Right renal cortex interstitium (tissue), 3 donors: ENCODE measurements at places on chromosomes 7 and 10.

DNA sequence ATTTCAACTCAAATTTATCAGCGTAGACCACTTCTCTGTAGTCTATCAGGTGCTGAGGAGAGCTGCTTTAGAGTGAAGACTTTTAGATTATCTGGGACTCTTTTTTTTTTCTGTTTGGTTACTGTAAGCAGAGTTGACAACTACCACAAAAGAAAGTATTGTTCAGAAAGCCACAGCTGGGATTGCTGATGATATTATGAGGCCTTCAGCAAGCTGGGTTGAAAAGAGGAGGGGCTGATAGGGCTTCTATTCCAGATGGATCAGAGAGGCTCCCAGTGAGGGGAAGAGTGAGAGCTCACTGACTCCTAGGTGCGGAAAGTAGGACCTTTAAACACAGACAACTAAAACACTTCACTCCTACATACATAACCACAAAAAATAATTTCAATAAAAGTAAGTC lies 188.5 kb upstream of the FERD3L start:
- no peak for DNase-seq

DNA sequence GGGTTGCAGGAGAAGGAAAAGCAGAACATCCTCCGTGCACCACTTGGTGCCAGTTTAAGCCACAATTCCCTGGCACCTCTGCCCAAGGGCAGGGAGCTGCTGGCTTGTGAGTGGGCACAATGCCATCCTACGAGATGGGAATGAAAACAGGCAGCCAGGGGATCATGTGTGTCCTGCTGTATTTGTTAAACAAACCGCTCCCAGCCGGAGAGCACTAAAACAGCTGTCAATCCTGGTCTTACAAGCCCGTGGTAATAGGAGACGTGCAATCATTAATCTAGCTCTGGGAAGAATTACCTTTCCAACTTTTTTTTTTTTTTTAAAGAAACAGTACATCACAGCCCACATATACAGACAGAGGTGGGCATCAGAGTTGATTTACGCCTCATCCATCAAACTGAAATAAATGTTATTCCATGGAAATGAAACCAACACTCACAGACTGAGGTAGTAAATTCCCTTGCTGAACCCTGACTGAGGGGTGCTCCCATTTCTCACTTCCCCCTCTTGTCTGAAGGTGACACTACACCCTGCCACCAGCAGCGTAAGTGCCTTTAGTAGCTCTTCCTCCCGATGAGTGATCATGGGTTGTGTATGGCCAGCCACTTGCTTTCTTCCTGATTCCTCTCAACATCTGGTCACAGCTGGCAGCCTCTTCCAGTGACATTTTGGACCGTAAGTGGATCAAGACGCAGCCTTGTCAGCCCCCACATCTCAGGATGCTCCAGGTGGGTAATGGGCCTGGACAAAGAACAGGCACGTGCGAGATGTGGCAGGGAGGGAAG lies 143.8 kb downstream of the TEX36 start:
- no peak for DNase-seq

DNA sequence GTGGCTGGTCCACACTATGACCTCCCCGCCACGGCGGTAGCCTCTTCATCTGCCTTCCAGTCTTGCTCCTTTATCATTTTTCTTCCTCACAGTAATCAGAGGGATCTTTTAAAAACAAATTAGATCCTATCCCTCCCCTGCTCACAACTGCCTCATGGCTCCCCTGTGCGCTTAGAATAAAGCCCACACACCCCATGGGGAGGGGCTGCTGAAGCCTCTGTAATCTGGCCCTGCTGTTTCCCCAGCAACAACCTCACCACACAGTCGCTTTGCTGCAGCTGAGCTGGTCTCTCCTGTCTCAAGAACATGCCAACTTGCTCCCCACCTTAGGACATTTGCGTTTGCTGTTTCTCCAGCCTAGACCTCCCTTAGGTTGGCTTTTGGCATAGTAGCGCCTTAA lies 41.0 kb downstream of the SP8 start:
- no peak for DNase-seq

- DNase-seq, result no peak
Measured at GRCh38 chr7:5572439-5572838, 148.8 kb upstream of the TNRC18 start.
